Peyer's patch (tissue), 4 donors: ENCODE measurements at places on chromosomes 12 and 14. TPM values are rescaled to one million over a fixed set of nuclear protein-coding genes. Genes with fewer than 3 reads are reported as not detected.

XPOT gene
- 73.4 TPM for total RNA-seq

LHX5 gene
- total RNA-seq = not detected

CLEC4C gene
- not detected for total RNA-seq

ABCD2 gene
- 0.54 TPM for total RNA-seq

TEP1 gene
- 97.4 TPM for total RNA-seq

TAS2R20 gene
- 3.5 TPM for total RNA-seq
